CD4-positive, alpha-beta memory T cell (primary cell): ENCODE measurements at places on chromosomes 11 and 22.

DNA sequence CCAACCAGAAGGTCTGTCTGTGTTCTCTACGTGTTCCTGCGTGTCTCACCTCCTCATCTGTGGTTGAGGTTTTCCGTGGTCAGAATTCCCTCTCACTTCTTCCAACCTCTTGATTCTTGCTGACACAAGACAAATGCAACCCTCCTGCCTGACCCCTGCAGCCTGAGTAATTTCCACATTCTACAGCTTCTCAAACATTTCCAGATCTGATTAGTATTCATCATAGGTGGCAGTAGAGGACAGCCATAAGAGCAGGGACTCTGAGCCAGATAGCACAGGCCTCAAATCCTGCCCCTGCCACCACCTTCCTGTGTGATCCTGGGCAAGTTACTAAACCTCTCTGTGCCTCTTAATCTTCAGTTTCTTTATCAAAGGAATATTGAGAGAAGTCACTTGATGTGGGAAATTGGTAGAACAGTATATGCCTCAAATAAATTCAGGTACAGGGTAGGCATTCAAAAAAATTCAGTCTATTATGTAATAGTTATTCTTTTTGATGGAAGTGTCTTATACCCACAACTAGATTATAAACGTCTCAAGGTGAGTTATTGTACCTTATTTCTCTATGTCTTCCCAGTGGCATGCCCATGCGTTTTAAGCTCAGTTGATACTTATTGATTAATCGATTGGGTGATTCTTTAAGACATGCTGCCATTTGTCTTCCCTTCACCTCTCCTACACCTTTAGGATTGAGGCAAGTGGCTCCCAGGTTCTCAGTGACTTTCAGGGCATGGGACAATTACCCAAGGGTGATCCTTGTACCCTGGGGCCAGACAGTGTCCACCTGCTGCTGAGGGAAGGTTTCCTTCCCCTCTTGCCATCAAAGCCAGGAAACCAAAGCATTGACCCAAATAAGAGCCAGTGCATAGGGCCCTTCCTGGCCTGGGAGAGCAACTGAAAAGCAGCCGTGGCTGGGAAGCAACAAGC lies 19.6 kb downstream of the POU2AF1 start:
- no peak for DNase-seq

- DNase-seq: no peak
Observed at GRCh38 chr11:111512296-111513239, at the start of gene BTG4. Gene BTG4 (minus strand): TSS chr11:111512386. CDS start chr11:111498776, 13,610 bp downstream.

DNA sequence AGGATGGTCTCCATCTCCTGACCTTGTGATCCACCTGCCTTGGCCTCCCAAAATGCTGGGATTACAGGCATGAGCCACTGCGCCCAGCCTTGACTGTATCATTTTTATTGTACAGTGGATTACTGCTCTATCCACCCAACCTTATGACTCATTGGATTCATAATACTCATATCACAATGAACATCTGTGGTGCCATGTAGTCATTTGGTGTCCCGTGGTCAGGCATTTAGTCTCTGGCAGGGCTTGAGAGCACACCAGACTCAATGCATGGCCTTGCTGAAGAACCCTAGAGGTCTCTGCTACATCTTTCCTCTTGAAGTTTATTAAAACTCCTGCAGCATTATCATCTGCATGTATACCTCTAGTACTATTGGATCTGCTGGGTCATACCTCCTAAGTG lies 98.0 kb upstream of the LDLRAD3 start:
- DNase-seq: no peak

- no peak for DNase-seq
Observed at GRCh38 chr22:33687464-33687863, 232.8 kb downstream of the LARGE1 start.

DNA sequence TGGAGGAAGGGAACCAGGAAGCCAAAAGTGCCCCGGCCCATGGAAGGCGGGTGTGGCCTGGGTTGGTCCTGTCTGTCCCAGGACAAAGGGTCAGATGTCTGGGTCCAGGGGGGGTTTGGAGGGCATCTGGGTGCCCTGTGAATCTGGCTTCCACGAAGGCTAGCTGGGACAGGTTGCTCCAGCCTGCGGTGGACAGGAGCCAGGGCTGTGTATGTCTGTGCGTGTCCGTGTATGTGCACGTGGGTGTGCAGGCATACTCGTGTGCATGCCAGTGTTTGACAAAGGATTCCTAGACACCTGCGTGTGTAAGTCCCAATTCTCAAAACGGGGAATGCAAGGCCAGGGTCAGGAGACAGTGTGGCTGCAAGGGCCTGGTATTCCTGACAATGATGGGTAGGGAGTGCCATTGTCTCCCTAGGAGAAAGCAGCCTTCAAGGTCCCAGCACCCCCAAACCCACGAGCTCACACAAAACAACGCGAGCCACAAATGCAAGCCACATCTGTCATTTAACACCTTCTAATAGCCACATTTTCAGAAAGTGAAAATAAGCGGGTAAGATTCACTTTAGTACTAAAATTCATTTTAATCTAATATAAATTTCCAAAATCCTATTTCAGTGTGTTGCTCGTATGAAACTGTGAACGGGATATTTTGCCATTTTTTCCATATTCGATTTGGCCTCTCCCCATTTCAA lies 78.4 kb upstream of the WNT7B start:
- no peak for DNase-seq
